AG04450 (cell line): ENCODE measurements at places on chromosomes 12 and 14.

GRCh38 chr14:69321601-69322330 is 61.8 kb downstream of the GALNT16 start:
- no peak for DNase-seq

DNA sequence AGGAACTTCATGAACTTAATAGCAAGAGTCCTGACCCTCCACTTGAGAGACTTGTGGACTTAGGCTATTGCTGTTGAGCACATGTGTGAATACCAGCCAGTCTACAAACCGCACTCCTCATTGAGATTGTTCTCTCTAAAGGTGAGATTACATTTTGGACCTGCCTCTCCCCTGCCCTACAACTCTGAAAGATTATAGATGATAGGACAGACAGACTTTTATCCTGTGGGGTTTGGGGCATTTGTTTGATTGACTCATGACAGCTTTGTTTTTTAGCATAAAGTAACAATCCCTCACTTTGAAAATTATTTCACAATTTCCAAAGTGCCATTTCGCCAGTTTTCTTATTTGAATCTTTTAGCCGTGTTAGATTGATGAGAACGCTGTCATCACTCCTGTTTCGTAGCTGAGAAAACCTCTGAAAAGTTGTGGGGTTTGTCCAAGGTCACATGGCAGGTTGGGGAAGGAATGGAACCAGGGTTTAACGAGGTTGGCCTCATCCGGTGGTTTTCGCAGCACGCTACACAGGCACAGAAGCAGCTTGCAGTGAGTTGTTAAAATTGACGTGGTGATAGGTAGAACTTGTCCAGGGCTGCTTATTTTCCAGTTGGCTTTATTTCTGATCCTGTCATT is 836 bp downstream of the EVL start:
- no peak for DNase-seq

DNA sequence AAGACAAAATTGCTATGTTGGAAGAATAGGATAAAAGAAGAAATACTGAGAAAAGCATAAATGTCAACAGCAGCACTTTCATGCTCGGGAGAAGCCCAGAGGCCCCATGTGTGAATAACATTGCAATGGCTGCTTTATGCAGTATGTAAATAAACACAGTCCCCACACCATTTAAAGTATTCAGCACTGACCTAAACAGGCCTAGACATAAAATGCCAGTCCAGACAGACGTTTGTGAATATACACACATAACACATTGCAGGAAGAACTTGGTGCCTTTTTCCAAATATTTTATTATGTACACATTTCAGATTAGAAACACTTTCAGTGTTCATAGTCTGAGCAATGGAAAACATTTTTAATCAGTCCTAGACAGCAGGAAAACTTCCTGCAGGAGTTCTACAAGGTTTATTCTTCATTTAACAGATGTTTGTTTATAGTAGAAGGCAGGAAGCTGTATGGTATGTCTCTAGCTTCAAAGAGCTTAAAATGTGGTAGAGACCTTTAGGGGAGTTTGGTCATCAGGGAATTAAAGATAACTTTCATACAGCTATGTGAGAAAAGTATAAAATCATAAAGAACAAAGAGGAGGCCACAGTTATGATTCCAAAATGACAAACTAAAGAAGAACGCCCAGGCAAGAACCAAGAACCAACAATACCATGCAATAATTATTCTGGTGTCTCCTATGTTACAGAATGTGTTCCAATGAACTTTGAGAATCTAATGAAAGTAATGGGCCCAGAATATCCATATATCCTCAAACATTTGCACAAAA is 30.6 kb upstream of the SLC38A2 start:
- no peak for DNase-seq

GRCh38 chr12:65881348-65881961 is 57.2 kb downstream of the HMGA2 start:
- no peak for DNase-seq

- no peak for DNase-seq
Observed at GRCh38 chr14:104286496-104286895, 148.1 kb downstream of the KIF26A start.

GRCh38 chr12:131116468-131117117 is 162.9 kb downstream of the ADGRD1 start:
- no peak for DNase-seq

GRCh38 chr14:104530646-104531045 is 48.9 kb upstream of the C14orf180 start:
- no peak for DNase-seq

DNA sequence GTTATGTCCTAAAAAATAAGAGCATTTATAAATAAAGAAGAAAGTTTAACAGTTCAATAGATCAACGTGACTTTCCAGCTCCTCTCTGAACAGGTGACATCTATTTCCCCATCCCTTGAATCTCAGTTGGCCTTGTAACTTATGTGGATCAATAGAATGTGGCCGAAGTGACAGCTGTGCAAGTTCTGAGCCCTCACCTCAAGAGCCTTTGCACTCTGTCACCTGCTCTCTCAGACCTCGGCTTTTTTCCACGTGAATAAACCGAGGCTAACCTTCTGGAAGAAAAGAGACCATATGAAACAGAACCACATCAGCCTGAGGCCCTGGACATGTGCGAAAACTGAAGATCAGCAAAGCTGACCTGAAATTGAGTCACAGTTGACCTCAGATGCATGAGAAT is 253.0 kb downstream of the DAD1 start:
- no peak for DNase-seq

DNA sequence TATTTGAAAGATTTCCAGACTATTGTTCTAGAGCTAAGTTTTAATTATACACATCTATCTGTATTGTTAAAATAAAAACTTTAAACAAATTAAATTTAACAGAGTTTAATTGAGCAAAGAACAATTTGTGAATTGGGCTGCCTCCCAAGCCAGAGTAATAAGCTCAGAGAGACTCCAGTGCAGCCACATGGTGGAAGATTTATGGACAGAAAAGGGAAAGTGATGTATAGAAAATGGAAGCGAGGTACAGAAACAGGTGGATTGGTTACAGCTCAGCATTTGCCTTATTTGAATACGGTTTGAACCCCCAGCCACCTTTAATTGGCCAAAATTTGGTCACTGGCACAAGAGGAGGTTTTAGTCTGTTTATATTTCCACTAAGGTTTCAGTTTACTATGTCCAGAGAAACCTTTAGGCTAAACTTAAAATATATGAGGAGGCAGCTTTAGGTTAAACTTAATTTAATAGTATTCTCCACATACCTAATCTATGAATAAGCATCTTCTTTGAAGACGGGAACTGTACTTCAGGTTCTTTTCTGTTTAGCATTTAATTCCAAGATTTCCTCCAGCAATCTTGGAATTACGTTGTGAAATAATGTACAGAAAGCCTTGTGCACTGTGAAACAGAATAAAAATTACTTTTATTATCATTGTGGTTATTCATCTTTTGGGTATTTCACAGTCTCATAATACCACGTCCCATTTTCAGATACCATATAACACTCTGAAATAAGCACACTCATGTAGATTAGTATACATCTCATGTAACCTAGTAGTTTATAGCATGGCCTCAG is 19.4 kb downstream of the SRGAP1 start:
- no peak for DNase-seq

DNA sequence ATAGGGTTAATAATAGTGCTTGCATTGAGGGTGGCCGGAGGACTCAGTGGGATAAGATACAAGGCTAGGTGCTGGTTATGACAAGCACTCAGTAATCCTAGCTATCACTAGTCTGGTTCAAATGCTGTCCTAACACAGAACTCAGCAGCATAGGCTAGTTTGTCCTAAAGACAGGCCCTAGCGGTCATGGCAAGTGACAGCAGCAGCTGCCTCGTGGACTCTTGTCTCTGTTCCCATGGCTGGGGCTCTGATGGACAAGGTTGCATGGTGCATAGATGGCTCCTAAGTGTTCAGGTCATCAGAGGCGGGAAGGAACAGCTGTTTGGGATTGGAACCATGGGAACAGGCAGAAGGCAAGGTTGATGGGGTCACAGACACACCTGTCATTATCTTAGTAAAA is 42.4 kb upstream of the IGF1 start:
- no peak for DNase-seq

- no peak for DNase-seq
Observed at GRCh38 chr12:54983536-54984101, 943 bp downstream of the TESPA1 start.

- no peak for DNase-seq
Observed at GRCh38 chr14:99192028-99192621, 79.9 kb downstream of the BCL11B start.

DNA sequence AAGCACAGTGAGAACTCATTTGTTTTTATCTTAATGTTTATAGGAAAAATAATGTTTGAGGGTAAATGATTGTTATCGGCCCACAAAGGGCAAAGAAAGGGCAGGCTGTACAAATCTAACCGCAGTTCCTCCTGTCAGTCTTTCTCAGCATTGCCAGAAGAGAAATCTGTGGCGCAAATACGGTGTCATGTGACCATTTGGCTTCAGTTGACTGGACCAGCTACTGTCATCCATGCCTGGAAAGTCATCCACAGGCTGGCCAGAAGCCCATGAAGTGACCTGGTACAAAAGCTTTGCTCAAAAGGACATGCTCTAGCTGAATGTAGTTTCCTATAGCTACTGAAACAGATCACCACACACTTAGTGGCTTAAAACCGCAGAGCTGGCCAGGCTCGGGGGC is 43.6 kb downstream of the HCAR2 start:
- no peak for DNase-seq

DNA sequence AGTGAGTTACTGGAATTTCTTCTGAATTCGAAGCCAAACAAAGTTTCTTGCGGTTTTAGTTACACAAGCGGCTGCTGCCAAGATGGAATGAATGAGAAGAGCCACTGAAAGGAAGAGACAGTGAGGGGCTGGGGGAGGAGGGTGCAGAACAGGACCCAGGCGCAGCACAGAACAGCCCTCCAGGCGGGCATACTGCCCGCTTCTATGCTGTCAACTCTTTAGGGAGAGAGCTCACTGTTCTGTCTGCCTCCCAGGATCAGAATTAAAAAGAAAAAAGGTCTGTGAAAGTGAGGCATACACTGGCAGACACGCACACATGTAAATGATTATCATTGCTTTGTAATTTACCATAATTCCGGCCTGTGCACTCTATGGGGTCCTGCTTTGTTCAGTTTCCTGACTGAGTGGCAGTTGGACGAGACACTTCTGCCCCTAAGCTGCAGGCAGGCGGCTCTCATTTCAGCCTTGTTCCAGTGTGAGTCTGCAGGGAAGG is 231.6 kb downstream of the CACNA1C start:
- DNase-seq, result no peak

GRCh38 chr12:7092229-7092985 is at the start of gene C1R:
Gene C1R (minus strand): TSS chr12:7092445. CDS start chr12:7092388, 57 bp downstream.
- DNase-seq, result peak; percentile 85
